Activated T-helper 1 cell treated with anti-CD3 and anti-CD28 coated beads, Interleukin-12 subunit alpha, Interleukin-12 subunit beta, Interleukin-2, Interleukin-4 antibody, amounts not matched to agents 30 ng/mL and 10 ng/mL and 1 ng/mL, durations not matched to agents 14 hours and 24 hours and 36 hours (primary cell): ENCODE measurements at places on chromosomes 12 and 14.

- DNase-seq = no peak
These were observed 75.7 kb downstream of the DIP2B start for GRCh38 chr12:50580436-50580835.

DNA sequence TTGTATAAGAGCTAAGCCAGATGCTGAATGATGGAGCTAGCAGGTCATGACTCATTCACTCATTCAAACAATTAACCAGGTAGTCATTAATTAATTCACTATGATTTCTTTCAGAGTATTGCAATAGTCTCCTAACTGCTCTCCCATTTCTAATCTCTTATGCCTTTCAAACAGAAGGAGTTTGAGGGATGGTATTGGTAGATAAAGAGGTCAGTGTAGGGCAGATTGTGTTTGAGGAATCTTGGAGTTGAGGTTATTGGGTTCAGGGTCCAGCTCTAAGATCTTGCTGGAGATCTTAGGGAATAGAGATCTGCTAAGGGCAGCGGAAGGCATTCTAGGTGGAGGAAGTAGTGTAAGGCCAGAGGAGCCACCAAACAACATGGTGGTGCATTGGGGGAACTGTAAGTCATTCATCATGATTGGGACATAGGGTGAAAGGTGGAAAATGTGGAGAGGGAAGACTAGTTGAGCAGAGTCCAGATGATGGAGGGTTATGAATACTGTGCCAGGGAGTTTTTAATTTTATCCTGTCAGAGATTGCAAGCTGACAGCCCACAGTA is 11.7 kb downstream of the DGKA start:
- DNase-seq = no peak

- no peak for DNase-seq
These were observed 153.7 kb upstream of the PZP start for GRCh38 chr12:9361879-9362326.

- no peak for DNase-seq
These were observed 264.2 kb downstream of the AACS start for GRCh38 chr12:125329239-125330102.

GRCh38 chr14:93337143-93337753 is 4.4 kb upstream of the BTBD7 start:
- DNase-seq = no peak

DNA sequence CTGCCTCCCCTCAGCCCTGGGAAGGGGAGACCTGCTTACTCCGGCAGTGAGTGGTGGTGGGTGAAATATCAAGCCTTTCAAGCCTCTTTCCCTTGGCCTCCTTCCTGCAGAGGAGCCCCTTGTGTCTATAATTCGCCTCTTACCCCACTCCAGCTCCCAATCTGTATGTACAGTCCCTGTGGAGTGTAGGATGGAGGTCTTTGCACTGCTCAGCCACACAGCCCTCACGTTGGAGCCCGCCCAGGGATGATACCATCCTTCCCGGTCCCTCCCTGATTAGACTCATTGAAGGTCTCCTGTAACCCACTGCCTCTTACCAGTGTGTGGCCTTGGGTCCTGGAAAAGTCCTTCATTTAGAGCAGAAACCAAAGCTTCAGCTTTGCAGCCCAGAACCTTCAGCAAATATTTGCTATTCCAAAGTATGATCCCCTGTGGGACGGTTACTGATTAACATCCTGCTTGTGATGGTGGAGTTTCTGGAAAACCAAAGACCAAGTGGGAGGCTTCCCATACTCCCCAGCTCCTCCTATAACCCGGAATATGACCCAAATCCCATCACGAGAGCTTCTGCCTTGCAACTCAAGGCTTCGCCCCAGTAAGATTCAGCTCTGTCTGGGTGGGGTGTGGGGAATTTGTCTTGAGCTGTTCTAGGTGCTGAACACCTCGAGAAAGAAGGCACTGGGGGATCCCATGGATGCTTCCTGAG is at the start of gene SERPINA10:
TSS of gene SERPINA10 (minus strand) at position 397 of the 706 bp plus-strand sequence. CDS start 2,675 bp downstream, outside the sequence.
- DNase-seq = no peak

DNA sequence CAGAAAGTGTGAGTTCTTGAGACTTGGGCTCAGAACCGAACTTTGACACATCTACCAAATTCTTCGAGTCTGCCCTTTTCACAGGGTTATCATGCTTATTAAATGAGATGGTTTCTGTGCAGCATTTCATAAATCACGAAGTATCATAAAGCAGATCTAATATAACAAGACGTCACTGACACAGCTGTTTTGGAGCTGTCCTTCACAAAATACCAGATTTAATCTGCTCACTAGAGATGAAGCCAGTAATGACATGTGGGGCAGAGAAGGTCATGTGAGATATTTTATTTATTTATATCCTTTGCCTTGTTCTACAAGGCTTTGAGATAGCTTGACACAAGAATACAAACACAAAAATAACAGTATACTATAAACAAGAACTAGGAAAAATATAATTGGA is 127.0 kb downstream of the RPAP3 start:
- no peak for DNase-seq

DNA sequence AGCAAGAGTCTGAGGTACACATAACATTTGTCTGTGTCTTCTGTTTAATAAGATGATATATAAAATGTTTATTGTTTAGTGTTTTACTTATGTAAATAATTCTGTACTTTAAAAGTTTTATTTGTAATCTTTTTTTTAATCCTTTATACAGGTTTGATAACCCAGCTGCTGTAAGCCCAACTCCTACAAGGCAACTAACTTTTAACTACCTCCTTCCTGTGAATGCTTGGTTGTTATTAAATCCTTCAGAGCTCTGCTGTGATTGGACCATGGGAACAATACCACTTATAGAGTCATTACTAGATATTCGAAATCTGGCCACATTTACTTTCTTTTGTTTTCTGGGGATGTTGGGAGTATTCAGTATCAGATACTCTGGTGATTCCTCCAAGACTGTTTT is 24.1 kb downstream of the TMTC3 start:
- no peak for DNase-seq

- no peak for DNase-seq
These were observed 18.7 kb downstream of the MANSC1 start for GRCh38 chr12:12331244-12331771.

DNA sequence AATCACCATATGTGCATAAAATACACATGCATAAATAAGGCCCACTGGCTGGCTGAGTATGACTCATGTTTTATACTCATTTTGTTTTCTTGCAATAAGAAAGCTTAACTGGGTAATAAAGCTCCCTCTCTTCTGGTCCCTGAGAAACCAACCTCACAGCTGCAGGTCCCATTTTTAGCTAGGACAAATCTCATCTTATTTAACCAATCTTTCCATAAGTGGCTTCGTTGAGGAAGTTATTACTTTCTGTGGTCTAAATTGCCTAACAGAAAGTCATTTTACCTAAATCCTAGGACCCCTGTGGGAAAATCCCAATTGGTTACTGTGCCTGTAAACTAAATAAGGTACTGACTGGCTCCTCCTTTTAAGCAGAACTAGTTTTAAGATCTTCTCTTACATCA is 232.8 kb upstream of the FBXO33 start:
- DNase-seq = no peak

- no peak for DNase-seq
These were observed 20.9 kb downstream of the AKAP6 start for GRCh38 chr14:32350020-32350419.

DNA sequence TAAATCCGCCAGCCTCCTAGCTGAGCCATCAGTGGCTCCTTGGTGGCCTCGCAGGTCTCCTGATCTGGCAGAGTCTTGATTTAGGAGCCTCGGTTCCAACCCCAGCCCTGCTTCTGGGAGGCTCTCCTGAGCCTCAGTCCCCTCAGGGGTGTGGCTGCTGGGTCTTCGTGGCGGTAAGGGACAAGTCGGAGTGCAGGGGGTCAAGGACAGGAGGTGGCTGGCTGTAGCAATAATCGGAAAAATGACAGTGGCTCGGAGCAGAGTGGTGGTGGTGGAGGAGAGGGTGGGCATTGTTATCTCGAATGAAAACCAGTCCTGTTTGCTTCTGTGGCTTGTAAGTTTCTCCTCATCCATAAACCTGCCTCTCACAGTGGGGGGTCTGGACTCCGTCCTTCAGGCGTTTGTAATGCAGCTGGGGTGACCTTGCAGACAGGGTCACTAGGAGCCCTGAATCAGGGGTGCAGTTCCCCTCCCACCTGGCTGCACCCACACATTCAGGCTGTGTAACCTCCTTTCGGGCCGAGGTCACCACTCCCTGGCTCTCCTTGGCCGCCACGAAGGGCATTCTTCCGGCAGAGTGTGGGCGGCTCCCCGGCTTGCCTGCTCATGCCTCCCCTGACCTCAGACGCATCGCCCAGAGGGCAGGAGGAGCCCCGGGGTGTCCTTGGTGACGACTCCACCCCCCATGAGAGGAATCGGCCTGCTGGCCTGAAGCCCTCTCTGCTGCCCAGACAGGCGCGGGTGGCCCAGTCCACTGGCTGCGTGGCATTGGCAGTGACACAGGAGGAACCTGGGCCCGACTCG is 8.1 kb downstream of the BCL7A start:
- no peak for DNase-seq

DNA sequence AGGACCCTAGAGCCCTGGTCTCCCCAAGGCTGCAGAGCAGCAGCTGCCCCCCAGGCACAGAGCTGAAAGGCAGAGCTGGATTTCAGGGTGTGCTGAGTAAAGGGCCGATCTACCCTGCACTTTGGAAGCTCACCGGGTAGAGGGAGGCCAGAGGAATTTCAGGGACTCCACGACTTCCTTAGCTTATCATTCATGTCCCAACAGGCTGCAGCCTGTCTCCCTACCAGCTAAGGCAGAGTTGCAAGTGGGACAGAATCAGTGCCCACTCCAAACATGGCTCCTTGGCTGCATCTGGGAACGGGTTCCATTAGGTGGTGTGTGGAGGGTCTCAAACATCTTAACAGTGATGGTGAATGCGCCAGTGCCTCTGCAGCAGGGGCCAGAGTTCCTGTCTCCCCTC is 27.5 kb downstream of the MMAB start:
- DNase-seq = no peak

DNA sequence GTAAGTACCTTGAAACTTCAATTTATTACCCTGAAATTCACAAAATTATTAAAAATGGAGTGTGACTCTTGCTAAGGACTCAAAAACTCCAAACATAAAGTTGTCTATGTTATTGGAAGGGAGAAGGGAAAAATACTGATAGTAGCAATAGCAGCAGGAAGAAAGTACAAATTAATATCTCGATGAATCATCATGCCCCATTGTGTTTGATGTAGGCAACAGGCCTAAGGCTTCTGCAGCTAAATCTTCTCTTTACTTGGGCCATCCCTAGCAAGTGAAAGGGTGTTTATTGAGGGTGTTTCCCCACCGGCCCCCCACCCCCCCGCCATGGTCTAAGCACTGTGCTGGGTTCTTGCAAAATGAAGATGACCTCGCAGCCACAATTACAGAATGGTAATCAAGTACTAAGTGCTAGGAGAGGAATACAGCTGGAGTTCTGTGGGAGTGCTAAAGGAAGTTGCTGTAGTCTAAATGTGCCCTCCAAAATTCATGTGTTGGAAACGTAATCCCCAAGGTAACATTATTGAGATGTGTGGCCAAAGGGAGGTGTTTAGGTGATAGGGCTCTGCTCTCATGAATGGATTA is 76.5 kb downstream of the SNAPC1 start:
- DNase-seq = no peak

- DNase-seq = no peak
These were observed 78.7 kb downstream of the TXNDC16 start for GRCh38 chr14:52473557-52473956.

- no peak for DNase-seq
These were observed 451 bp downstream of the IRAK3 start for GRCh38 chr12:66189486-66189843.

DNA sequence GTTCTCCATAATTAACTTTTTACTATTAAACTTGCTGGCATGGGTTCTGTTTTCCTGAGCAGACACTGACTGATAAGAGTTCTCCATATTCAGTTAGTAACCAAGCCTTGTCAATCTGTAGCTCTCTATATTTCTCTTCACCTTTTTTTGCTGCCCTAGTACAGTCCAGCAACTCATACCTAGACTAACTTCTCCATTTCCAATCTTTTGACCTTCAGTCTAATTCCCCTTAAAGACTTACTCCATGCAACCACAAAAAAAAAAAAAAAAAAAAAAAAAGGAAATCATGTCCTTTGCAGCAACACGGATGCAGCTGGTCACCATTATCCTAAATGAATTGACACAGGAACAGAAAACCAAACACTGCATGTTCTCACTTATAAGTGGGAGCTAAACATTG is 125.7 kb upstream of the KRAS start:
- DNase-seq = no peak

GRCh38 chr14:48435221-48435620 is 759.8 kb upstream of the MDGA2 start:
- no peak for DNase-seq

DNA sequence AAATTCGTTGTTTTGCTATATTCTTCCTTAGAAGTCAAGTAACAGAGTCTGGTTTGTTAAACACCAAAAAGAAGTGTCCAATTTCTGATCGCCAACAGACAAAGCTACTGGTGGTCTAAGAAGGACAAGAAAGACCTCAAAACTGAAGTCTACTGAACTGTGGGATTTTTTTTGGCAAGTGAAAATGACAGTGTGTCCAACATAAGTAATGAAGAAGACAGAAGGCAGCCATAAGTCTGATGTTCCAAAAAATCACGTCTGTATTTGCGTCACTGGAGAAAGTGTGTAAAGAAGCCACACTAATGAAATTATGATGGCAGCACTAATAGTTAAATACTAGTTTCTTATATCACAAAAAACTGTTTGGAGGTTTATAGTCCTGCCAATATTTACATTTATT is 32.6 kb downstream of the WASHC3 start:
- no peak for DNase-seq

DNA sequence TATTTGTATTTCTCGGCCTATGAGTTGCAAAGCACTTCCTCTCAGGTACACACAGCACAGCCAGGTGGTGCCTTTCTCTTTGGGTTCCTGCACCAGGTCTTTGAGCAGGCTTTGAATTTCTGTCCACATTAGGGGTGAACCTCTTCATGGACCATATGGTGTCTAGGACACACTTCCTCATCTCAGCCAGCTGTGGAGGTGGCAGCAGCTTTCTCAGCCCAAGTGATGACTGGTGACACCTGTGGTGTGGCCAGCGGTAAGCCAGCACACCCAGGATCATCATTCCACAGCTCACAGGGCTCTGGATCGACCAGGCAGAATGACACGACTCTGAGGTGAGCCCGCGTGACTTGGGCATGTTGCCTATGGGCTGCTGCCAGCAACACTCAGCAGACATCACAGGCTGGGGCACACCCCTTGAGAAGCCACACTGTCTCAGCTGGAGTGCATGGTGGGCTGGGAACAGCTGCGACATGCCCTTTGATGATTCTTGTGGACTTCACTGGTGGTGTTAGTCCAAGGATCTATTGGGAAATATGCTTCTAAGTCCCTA is 36.8 kb downstream of the SLC5A8 start:
- DNase-seq = no peak

GRCh38 chr14:99651953-99652746 is 7.2 kb downstream of the HHIPL1 start:
- no peak for DNase-seq

- DNase-seq = peak; percentile 29
These were observed 73.5 kb upstream of the SAV1 start for GRCh38 chr14:50741567-50741966.
